COR-L47 (cell line): ENCODE measurements at places on chromosomes 5 and 9.

GRCh38 chr5:119876522-119876921, 247.2 kb downstream of the FAM170A start:
- no peak for DNase-seq

GRCh38 chr9:107174441-107174840, 108.6 kb upstream of the RAD23B start:
- no peak for DNase-seq

DNA sequence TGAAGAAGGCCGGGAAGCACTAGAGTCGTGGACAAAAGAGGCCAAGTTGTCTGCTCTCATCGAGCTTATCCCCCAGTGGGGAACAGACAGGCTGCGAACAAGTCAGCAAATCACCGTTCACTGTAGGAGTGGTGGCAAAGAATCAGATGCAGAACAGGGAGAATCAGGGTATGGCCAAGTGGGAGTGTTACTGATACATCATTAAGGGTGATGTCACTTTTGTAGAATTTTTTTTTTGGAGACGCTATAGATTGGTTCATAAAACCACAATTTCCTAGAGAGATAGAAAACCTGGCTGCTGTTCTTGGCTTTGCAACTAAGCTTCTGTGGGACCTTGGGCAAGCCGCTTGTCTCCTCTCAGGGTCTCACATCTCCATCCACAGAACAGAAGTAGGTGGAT, 21.3 kb downstream of the SPRY4 start:
- DNase-seq: no peak

DNA sequence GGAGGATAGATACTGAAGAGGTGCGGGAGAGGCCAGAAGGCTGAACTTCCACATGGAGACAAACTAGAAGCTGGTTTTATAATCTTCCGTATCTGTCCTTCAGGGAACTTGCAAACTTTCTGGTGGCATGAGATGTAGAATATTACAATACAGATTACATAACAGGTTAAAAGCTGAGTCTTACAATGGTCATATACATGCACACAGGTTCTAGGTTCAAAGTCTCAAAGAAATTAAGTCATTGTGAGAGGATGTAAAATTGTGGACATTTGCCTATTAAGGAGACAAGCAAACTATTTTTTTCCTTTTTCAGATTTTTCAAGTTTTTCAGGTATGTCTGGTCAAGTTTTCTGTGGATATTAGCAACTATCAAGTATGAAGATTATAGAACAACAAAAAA, 10.4 kb upstream of the ZSWIM6 start:
- no peak for DNase-seq

- DNase-seq: no peak
Measured at GRCh38 chr5:75513841-75514240, 2.1 kb downstream of the POLK start.

- no peak for DNase-seq
Measured at GRCh38 chr9:567747-568305, 273.7 kb upstream of the DMRT1 start.

DNA sequence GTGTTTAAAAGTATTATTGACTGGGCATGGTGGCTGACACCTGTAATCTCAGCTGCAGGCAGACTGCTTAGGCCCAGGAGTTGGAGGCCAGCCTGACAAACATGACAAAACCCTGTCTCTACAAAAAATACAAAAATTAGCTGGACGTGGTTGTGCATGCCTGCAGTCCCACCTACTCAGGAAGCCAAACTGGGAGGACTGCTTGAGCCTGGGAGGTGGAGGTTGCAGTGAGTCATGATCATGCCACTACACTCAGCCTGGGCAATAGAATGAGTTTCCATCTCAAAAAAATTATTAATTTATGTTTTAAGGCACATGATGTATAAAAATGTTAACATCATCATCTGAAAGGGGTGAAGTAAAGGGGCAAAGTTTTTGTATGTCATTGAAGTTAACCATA, 49.7 kb upstream of the FNIP1 start:
- no peak for DNase-seq

- DNase-seq: no peak
Measured at GRCh38 chr5:174547814-174548213, 176.6 kb upstream of the MSX2 start.

- DNase-seq: no peak
Measured at GRCh38 chr9:95070549-95071021, 246.9 kb downstream of the FANCC start.

- DNase-seq: no peak
Measured at GRCh38 chr9:75532233-75533050, 358.0 kb upstream of the PCSK5 start.

DNA sequence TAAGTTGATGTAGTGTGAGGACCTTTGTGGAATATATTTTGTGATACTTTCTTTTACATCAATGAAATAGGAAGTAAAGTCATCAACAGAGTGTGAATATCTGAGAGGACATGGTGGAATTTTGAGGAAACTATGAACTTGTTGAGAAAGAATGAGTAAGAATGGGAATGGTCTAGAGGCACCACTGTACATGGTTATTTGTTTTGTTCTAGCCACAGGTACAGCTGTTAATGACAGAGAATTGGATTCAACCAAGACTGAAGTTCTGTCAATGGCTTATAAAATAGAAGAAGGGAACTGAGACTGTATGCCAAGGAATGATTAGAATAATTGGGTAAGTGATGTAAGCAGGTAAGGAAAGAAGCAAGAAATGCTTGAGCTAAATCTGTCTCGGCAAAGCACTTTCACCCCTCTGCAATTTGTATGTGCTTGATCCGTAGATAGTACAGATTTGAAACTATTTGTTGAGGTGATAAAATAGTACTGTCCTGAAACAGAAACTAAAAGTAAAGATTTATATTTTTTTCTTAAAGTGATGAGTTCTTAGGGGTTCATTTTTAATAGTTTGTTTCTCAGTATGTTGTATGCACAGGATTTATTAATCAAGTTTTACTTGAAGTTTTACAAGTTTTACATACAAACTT, 468.8 kb upstream of the SMC2 start:
- no peak for DNase-seq

- DNase-seq: no peak
Measured at GRCh38 chr5:163596608-163597315, 91.3 kb downstream of the MAT2B start.

DNA sequence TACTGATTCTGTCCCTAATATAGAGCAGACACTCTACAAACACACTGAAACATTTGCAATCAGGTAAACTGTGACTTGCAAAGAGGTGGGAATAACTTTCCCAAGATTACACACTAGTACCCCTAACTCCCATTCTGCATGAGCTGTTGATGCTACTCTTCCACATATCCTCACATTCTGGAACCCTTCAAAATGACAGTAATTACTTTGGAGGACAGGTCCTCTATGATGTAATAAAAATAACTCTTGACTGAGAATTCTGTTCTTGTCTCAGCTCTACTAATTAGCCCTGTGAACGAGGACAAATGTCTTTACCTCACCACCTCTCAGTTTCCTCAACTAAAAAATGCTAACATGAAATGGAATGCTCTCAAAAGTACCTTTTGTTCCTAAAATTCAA, 49.5 kb upstream of the JMY start:
- DNase-seq: no peak

GRCh38 chr9:137270929-137271695, 6.4 kb upstream of the TOR4A start:
- no peak for DNase-seq

DNA sequence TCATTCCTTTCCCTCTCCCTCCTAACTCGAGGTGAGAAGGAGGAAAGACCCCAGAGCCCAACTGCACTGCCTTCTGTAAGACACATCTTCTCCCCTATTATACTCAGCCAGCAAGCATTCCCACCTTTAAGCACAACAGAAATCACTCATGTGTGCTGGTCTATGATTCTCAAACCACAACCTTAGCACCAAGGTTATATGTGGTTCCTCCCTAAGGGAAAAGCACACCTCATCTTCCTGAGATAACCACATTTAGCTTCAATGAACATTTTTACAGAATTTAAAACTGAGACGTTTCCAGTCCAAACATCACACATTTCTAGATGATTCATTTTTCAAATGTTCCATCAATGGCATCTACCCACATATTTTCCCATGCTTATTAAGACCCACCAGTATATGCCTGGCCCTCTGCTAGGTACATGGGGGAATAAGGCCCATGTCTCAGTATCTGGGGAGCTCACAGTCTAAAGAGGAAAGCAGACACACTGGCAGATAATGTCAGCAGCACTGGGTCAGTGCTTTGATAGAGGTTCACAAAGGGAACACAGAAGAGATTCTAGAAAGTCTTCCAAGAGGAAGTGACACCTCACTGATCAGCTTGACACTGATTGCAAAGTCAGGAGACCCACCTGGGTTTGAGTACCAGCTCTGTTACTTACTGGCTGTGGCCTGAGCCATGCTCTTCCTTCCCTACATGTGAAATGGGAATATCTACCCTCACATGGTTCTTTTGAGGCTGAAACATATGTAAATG, 245.4 kb downstream of the DENND1A start:
- no peak for DNase-seq

- DNase-seq: no peak
Measured at GRCh38 chr5:192970-193831, 1.9 kb downstream of the LRRC14B start.

DNA sequence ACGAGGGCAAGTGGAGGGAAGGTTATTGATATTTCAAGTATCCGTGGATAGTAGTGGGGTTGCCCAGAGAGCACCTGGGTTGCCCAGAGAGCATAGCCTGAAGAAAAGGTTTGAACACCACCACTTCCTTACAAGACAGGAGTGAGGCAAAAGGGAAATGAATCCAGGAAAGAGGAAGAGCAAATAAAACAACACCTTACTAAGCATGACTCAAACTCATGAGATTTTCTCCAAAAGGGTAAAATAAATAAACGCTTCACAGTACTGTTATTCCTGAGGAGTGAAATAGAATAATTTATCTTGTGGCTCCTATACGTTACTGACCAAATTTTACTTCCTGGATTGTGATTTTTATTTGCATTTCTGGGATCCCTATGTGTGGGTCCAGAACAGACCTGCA, 65.2 kb upstream of the PTPRD start:
- no peak for DNase-seq

- no peak for DNase-seq
Measured at GRCh38 chr9:68507130-68507805, 33.4 kb downstream of the TMEM252 start.

DNA sequence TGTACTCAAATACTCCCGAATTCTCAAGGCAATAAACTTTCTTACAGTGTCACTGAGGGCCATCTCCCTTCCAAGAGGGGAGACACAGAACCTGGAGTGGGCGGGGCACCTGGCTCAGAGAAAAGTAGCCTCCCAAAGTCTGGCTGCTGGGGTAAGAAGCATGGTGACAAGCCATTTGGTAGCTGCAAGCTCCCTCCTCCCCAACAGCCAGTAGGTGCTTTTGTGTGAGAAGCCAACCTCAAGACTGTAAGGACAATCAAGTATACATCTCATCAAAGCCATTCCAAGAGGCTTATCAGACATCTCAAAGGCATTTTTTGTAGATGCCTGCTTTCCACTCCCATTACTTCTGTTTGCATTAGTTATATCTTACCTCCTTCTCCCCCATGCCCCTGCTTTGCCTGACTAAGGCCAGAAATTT, 1.4 kb downstream of the DAB2 start:
- DNase-seq: no peak

DNA sequence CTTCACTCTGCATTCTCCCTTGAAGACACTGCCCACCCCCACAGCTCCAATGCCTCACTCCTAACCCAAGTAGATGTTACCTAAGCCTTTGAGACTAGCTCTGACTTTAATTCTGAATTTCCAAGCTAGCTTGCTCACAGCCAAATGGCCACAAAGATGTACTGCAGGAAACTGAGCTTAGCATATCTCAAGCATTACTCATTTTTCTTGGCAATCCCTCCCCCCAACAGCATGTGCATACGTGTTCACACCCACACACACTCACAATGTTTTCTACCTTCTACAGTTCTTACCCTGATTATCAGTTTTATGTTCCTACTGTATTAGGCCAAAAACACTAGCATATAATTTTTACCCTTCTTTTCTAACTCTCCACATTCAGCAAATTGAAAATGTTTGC, 13.7 kb upstream of the GRIA1 start:
- no peak for DNase-seq

GRCh38 chr5:55638455-55638854, 73.7 kb downstream of the SLC38A9 start:
- peak; percentile 6 for DNase-seq

GRCh38 chr9:122016309-122016708, 76.8 kb downstream of the TTLL11 start:
- no peak for DNase-seq

- DNase-seq: peak; percentile 29
Measured at GRCh38 chr5:115624994-115625393, 842 bp downstream of the TMED7 start.

DNA sequence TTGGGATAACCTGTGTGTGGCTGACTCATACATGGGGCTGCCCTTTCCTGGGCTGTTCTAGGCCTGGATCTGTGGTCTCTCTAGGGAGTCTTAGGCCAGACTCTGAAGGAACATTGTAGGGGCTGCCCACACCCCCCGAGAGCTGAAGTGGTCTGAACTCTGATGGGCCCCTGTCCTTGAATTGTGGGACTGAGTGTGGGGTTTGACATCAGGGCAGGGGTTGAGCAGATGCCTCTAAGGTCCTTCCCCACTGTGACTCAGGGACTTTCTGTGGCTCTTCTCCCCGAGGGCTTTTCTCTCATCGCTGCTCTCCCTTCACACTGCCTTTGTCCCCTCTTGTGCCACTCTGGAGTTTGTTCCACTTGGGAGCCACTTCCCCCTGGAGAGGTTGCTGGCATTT, 215.0 kb downstream of the MELK start:
- no peak for DNase-seq

DNA sequence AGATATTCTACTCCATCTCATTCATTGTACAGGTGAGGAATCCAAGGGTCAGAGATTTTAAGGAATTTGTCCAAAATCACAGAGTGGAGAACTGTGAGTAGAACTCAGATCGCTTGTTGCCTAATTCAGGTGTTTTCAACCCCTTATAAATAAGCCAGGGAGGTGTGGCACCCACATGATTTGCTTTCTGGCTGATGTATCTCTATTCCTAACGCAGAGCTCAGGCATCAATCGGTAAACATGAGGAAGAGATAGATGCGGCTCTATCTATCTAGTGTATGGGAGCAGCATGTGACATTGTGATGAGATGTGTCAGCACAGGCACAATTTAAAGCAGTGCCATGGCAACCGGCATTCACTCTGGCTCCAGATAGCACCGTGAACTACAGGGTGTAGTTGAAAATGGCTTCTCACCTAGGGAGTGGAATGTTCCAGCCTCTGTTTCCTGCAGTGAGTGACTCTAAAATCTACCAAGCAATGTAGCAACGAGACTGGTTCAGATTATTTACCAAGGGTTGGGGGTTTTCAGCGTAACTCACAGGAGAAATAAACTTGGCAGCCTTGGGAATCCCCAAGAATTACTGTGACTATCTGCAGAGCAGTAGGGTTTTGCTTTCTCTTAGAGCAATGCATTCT, 53.4 kb upstream of the SUB1 start:
- DNase-seq: peak; percentile 69
